ENCODE measurements at places on chromosomes 2 and 18.

GRCh38 chr2:73107211-73107926, 5.4 kb downstream of the RAB11FIP5 start:
- H3K27me3 ChIP-seq, result peaks cover 17% of the 10 kb centered on the region
- H3K27ac ChIP-seq, result peak overlapping the region; percentile 25
- H3K4me3 ChIP-seq, result no peak overlapping the region
- peak; percentile 50 for DNase-seq
- H3K4me1 ChIP-seq, result peaks cover 15% of the 10 kb centered on the region
- H3K36me3 ChIP-seq, result no peaks in the 10 kb centered on the region

DNA sequence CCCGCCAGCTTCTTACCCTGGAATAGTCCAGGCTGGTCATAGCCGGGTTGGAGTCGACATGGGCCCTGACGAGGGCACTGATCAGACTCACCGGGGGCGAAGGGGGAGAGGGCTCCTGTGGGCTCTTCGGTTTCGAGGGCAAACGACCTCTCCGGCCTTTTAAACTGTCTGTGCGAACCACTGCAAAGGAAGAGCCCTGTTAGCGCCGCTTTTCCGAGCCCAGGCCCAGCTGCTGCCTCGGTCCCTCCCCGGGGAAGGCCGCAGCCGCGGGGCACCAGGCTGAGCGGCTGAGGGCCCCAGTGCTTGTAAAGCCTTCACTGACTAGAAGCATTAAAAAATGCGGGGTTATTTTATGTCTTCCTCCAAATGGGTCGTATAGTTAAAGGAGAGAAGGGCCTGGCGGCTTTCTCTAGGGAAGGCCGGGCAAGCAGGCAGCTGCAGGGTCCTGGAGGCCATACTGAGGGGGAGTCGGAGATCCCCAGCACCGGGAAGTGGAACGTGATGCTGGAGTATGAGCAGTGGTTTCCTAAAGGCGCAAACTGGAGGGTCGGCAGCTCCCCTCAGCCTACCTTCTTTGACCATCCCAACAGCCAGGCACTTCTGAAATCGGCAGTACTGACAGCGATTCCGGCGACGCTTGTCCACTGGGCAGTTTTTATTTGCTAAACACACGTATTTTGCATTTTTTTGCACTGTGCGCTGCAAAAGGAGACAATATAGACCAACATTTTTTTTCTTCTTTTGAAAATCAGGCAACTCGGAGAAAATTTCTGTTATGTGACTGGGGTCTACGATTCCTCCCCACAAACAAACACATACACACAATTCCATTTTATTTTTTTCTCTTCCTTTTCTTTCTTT, 4.5 kb downstream of the NR4A2 start:
- no peaks in the 10 kb centered on the region for H3K4me1 ChIP-seq
- H3K36me3 ChIP-seq, result no peaks in the 10 kb centered on the region
- peaks cover 94% of the 10 kb centered on the region for H3K27me3 ChIP-seq

- no peak for DNase-seq
- no peak overlapping the region for H3K4me3 ChIP-seq
- H3K36me3 ChIP-seq, result no peaks in the 10 kb centered on the region
- H3K4me1 ChIP-seq, result no peaks in the 10 kb centered on the region
Measured at GRCh38 chr2:15762449-15762848, 170.8 kb downstream of the DDX1 start.

DNA sequence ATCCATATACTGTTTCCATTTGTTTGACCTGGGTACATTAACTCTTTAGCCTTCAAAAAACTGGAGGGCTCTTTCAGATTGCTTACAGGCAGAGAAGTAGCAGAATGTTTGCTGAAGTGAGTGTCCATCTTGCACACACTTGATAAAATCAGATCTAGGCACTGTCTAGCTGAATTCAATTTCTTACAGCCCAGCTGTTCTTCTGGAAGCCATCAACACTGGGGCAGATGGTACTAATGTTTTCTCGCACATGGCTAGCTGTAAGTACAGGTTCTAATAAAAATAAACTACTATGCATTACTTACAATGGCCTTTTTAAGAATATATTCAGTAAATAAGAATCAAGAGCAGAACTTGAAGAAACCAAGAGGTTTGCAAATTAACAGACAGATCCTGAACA, 175.9 kb downstream of the NBAS start:
- no peak overlapping the region for H3K27ac ChIP-seq
- H3K36me3 ChIP-seq, result no peaks in the 10 kb centered on the region
- peaks cover 9% of the 10 kb centered on the region for H3K4me1 ChIP-seq
- H3K4me3 ChIP-seq, result no peak overlapping the region
- DNase-seq, result no peak
